ENCODE measurements at places on chromosomes 5 and 9.

GRCh38 chr9:125748446-125749099 lies 1.4 kb downstream of the PBX3 start:
- peak; percentile 23 for DNase-seq

DNA sequence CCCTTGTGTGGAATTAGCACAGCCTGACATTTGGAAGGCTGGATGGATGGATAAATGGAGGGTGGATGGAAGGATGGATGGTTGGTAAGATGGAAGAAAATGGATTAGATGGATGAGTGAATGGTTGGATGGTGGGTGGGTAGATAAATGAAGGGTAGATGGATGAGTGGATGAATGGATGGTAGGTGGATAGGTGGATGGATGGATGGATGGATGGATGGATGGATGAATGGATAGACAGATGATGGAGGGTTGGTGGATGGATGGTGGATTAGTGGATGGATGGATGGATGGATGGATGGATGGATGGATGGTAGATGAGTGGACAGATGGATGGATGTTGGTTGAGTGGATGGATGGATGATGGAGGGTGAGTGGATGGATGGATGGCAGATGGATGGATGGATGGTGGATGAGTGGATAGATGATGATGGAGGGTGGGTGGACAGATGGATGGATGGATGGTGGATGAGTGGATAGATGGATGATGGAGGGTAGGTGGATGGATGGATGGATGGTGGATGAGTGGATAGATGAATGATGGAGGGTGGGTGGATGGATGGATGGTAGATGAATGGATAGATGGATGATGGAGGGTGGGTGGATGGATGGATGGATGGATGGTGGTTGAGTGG lies 175.6 kb upstream of the PPP1R26 start:
- DNase-seq, result no peak

- DNase-seq, result no peak
Measured at GRCh38 chr9:679462-679861, 162.0 kb upstream of the DMRT1 start.

DNA sequence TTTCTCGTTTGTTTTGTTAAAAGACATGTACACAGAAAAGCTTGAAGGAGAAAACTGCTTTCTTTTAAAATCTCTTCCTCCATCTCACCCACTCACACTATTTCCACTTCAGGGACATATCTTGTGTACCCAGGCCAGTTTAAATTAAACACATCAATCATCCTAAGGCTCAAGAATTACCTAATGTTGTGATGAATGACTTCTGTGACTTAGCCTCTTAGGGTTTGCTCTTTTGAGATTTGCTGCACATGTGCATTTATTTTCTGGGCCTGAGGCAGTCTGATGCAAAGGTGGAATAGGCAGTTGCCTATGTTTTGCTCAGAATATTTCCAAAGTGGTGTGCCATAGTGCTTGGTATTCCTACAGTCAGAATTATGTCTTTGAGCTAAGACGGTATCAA lies 439.9 kb upstream of the CHD1 start:
- no peak for DNase-seq

DNA sequence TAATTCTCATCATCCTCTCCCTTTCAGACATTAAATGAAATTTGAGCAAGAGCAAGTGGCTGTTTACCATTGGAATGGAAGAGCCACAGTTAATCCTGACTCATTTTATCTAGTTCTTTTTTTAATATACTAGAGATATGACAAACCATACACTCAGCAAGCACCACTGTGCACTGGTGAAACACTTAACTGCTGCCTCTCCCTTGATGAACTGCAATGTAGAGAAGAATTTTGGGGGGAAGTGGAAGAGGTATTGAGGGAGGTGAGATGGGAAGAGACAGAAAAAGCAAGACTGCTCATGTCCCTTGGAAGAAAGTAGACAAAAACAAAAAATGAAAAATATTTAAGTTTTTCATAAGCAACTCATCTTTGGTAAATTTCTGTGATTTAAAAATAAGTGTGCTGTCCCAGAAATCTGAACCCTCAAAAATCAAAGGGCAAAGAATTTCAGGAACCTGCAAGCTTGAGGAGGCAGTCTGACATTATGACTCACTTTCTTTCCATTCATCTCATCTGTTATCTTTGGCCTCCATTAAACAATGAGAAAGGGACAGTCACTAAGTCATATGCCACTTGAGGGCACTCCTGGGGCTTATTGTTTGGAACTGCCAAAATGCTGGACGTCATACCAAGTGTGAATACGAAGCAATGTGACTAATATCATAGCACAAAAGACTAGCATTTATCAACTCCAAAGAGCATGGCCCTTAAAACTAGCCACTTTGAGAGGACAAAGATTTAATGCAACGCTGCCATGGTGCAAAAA lies 566.8 kb upstream of the DMAC1 start:
- no peak for DNase-seq

DNA sequence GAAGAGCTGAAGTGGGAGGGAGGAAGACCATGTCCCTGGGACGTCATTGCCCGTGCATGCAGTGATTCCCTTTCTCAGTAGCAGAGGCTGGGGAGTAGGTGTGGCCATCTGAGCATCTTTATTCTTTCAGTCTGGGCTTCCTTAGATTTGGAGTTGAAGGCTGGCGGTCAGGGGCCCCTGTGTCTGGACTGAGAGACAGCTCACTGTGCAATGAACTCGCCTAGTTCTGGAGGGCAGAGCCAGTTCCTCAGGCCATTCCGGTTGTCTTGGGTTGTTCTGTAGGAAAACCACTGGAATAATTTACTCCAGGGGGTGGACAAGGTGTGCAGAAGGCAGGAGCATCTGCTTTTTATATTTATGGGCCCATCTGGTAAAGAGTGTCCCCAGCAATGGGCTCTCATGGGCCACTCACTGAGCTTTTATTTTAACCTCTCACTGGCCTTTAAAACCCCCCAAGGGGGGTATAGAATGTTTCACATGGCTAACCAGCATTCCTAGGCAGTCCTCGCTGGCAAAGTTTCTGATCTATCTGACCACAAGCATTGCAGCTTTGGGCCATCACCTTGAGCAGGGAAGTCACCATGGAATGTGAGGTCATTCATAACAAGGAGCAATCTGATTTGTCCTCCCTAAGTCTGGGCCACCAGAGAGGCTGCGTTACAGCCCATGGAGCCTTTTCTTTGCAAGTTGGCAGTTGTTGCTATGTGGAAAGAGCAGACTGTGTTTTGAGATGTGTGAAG lies 9.2 kb downstream of the STC2 start:
- DNase-seq, result no peak

DNA sequence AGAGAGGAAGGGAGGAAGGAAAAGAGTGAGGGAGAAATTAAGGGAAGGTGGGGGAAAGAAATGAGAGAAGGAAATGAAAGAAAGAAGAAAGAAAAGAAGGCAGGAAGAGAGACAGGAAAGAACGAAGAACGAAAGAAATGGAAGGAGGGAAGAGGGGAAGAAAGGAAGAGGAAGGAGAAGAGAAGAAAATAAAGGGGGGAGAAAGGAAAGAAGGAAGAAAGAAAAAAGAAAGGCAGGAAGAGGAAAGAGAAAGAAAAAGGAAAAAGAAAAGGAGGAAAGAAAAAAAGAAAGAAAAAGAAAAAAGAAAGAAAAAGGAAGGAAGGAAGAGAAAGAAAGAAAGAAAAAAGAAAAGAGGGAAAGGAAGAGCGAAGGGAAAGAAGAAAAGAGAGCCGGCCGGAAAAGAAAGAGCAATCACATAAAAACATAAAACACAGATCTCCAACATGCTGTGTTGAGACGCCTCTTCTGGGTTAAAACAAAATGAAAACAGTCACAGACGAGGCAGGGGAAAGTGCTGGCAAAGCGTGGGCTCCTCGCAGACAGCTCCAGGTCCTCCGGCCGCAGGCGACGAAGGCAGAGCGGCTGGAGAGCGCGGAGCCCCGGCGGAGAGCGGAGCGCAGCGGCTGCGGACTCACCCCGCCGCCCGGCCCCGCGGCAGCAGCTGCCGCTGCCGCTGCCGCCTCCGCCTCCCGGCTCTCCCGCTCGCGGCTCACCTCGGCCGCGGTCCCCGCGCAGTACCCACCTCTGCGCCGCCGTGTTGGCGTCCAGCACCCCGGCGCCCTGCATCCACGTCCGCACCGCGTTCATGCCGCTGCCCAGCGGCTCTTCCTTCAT lies 896 bp downstream of the EBF1 start:
- peak; percentile 64 for DNase-seq

- DNase-seq, result peak; percentile 61
Measured at GRCh38 chr9:93452710-93453046, 703 bp downstream of the FAM120AOS start.

- no peak for DNase-seq
Measured at GRCh38 chr5:141040093-141040770, 10.9 kb upstream of the PCDHB1 start.

DNA sequence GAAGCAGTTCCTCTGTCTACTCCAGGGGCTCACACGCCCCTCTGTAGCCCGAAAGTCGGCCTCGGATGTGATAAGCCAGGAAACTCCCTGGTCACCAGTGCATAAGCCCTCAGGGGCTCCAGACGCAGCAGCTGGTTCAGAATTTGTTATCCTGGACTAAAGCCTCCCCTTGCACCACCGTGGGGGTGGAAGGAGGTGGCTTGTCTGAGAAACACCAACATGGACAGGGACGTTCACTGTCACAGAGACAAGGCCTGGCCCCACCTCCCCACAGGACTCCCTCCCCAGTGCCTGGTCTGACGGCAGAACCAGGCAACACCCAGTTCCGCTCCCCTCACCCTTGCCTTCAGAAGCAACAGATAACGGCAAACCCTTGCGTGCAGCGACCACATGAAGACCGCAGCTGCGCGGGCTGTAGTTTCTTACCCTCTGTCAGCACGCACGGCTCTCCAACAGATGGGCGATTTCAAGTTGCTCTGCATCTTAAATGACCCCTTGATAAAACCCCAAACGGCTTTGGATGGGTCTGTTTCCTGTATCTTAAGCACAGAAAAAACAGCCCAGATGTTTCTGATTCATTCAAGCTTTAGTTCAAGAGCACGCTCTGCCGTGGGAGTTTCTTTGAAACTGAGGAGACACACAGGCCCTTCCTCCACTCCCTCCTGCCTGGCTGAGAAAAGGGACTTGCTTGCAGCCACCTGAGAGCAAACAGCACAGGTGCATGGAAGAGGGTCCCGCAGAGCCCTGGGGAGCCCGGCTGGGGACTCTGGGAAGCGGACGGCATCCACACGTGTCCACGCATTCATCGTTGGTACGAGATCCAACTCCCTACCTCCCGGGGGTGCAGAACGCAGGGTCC lies 44.7 kb upstream of the NKD2 start:
- peak; percentile 48 for DNase-seq

DNA sequence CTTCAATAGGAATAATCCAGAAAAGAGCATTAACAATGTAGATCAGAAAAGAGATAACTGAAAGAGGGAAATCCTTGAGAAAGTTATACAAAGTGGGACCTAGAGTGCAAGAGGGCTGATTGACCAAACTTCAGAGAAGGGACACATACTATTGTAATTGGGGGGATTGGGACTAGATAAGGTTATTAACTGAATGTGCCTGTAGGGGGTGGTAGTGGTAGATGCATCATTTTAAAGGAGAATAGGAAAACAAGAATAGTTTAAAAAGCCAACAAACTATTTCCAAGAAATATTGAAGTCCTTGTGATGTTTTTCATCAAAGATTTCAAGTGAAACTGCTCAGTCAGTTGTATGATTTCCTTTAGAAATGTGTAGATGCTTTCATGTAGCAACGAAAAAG lies 468.5 kb downstream of the TAF11L14 start:
- DNase-seq, result no peak

DNA sequence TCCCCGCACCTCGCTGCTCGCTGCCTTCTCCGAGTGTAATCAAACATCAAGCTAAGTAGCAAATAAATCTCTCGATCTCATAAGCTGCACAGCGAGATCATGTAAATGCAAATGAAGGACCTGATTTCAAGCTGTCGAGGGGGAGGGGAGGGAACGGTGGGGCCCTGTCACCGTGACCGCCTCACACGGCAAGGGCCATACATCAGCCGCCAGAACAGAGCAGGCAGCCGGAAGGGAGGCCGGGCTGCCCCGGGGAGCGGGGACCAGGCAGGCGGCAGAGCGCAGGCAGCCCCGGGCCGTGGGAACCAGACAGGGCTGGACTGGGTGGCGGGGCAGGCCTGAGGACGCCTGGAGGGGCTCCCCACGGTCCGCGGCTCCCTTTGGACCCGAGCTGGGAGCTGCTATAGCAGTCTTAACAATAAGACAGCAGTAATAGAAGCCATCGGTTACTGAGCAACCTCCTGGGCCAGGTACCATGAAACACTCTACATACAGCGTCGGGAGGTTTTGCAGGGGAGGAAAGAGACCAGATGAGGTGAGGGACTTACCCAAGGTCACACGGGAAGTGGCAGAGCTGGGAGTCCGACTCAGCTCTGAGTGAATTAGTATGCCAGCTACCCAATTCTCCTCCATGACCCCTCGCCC lies 76.8 kb downstream of the CFAP77 start:
- DNase-seq, result peak; percentile 8

All from mucosa of descending colon (tissue), 3 donors.